WERI-Rb-1 (cell line): ENCODE measurements at places on chromosomes 2 and 18.

DNA sequence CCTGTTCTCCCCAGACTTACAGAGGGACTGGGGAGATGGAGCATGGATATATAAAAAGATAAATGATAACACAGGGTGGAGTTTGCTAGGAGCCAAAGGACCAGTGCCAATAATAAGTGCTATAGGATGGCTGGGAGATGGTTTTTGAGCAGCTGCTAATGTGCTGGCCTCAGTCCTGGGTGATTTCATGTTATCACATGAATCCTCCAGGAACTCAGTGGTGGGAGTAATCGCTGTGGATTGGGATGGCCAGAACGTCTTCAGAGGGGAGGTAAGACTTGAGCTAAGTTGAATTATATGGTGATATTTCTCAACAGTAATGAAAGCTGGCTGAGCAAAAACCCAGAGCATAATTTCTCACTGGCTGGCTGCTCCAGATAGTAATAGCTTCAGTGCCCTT is 441.4 kb downstream of the SLC4A3 start:
- no peak for DNase-seq

DNA sequence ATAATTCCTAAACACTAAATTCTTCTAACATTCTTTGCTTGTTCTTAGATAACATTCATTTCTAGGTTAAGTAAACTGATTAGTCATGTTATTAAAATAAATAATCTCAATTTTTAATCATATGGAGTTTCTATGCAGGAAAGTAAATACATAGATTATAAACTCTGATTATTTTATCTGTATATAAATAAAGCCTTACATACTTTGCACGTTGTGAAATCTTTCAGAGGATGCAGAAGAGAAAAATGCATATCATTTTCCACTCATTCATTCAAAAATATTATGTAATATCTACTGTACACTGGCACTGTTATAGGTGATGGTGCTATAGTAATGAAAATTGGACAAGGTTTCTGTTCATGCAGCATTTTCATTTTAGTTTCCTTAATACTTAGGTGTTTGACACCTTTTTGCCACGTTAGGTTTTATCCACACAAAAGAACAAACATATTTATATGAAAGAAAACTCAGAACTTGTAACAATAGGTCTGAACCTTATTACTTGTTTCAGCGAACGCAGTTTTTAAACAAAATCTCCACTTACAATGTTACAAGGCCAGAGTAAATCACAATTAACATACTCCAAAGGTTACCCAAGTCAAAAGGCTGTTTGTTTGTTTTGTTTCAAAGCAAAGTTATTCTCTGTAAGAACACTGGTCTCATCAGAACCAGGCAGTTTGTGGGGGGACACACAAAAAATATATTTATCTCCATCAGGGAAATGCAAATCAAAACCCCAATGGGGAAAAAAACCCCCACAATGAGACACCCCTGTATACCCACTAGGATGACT is 27.4 kb downstream of the ADAM17 start:
- DNase-seq, result no peak

- DNase-seq, result no peak
Measured at GRCh38 chr2:200092235-200092634, 136.9 kb downstream of the MAIP1 start.

GRCh38 chr18:2908946-2909335 is 62.1 kb downstream of the EMILIN2 start:
- DNase-seq, result no peak

DNA sequence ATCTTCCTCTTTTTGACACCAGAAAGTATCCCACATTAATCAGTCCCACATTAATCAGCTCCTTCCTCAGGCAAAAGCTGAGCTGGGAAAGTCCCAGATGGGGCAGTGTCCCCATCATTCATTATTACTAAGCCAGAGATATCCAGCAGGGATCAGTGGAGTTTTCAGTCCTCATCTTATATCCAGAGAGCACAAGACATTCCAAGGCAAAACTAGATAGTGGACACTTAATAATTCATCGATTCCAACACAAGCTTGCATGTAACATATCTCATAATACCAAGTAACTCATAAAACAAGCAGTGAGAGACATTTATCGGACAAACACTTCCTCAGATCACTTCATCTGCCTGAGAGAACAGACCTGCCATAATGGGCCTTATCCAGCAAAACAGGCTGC is 53.1 kb downstream of the MCFD2 start:
- peak; percentile 46 for DNase-seq

- DNase-seq, result no peak
Measured at GRCh38 chr2:191184457-191184856, 33.7 kb upstream of the STAT4 start.

- no peak for DNase-seq
Measured at GRCh38 chr18:29661924-29662323, 1380.6 kb downstream of the DSC3 start.

- DNase-seq, result no peak
Measured at GRCh38 chr2:26173776-26174482, 1.0 kb downstream of the GAREM2 start.

- no peak for DNase-seq
Measured at GRCh38 chr2:100991404-100991773, 10.7 kb upstream of the RPL31 start.
